ENCODE measurements at places on chromosomes 11 and 22.
A peak's percentile ranks its signal among the peaks of the same experiment; 100 is the strongest.

DNA sequence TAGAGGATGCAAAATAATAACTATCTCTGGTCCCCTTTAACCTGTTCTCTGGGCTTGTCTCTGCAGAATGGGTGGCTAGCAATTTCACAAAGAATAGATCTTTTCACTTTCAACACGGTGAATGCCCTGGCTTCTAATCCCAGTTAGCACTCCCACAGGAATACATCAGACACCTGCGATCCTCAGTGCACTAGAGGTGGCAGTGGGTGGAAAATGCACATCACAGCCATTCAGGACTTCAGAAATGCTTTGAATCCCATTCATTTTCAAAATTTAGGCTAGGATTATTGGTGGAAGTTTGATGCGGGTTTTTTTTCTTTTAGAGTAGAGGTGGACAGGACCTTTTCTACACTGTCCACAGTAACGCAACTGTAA, 55.1 kb downstream of the OPCML start:
- DNase-seq = no peak

GRCh38 chr11:74633406-74634393, 41.3 kb downstream of the POLD3 start:
- DNase-seq = no peak

DNA sequence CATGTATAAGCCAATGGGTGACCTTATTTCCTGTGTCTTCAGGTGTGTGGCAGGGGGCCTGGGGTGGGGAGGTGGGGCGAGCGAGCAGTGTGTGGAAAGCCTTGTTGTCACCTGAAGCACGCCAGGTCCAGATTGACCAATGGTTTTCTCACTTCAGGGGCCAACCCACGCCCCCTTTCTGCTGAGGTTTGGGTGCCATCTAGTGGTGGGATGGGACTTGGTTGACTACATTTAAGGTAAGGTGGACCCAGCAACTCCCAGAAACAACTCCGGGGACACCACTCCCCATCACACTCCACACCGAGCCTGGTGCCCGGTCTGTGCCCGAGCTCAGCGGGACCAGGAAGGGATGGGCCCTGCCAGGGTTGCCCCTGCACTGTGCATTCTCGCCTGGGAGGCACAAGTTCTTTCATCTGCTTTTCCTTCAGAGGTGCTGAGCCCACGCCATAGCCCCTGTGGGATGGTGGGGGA, 40.0 kb downstream of the TPCN2 start:
- DNase-seq = peak; percentile 51

DNA sequence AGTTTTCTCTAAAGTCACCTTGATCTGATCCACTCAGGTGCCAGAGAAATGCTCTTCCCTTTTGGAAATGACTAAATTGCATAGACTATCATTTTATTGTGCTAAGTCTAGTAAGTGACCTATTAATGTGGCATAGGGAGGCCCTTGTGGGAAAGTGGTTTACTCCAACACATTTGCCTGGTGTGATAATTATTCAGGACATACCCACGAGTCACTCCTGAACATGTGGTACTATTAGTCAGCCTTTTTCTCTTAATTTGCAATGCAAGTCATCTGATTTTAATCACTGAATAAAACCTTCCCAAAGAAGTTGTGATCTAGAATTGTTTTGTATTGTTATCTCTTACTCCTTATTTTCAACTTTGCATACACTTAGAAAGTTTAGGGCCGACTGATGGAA, 148.7 kb downstream of the OR4C45 start:
- DNase-seq = no peak

DNA sequence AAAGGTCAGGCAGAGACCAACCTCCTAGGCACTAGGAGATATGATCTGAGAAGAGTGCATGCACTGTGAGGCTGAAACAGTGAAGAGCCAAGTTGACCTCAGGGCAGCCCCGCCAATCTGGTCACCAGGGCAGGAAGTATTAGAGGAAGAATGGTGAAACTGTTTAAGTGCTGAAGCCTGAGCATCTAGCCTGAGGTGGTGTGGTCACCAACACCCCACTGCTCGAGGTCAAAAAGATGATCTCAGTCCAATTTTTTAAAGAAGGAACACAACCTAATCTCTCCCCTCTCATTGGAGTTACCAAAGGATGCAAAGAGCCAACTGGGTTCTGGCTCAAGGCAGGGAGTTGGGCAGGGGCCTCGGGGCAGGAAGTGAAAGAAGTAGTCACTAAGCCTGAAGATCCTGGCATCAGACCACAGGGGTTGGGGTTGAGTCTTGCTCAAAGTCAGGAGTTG, 4.0 kb downstream of the APBB1 start:
- DNase-seq = no peak

- peak; percentile 4 for DNase-seq
Measured at GRCh38 chr11:93330446-93330984, at the start of gene DEUP1. Gene DEUP1 (plus strand): TSS chr11:93330742. CDS start chr11:93332260, 1,518 bp downstream.

DNA sequence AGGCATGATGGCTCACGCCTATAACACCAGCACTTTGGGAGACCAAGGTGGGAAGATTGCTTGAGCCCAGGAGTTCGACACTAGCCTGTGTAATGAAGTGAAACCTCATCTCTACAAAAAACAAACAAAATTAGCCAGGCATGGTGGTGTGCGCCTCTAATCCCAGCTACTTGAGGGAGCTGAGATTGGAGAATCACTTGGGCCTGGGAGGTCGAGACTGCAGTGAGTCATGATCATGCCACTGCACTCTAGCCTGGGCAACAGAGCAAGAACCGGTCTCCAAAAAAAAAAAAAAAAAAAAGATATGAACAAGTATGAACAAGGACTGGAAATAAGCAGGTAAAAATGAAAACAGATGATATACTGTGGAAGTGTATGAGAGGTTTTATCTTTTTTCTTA, 54.1 kb upstream of the SOX6 start:
- DNase-seq = no peak

DNA sequence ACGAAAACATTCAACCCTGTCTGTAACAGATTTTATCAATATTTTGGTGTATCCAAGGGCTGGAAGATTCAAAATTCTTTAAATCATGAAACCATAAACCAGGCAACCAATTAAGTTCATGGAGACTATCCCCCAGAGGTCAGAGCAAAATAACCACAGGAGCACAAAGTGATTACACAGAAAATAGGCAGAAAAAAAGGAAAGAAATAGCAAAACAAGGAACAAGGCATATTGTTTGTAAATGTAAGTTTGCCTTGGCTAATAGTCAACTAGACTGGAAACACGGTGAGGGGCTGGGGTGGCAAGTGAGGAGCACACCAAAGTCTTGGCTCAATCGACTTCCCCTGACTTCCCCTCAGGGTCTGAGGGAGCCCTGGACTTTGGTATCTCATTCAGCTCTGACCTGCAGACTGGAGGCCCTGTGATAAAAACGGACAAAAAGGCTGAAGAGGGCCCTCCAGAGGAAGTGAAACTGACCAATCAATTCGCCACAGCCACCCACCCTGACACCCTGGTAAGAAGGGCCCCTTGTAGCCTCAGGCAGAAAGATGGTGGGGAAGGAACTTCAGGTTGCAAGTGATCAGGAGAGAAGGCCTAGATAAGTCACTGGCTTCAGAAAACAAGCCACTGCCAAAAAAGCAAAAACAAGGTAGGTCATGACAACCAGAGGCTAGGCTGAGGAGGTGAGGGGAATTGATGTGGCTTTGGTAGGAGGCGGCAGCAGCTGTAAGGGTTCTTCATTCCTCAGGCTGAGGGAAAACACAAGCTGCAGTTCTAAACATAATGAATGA, 1.8 kb downstream of the SIK3 start:
- DNase-seq = no peak

- peak; percentile 92 for DNase-seq
Measured at GRCh38 chr11:134253188-134253993, at the start of the genes ACAD8 and THYN1. Gene ACAD8 (plus strand): TSS chr11:134253568. CDS start chr11:134253601, 33 bp downstream. Gene THYN1 (minus strand): TSS chr11:134253352. CDS start chr11:134252882, 470 bp downstream.

DNA sequence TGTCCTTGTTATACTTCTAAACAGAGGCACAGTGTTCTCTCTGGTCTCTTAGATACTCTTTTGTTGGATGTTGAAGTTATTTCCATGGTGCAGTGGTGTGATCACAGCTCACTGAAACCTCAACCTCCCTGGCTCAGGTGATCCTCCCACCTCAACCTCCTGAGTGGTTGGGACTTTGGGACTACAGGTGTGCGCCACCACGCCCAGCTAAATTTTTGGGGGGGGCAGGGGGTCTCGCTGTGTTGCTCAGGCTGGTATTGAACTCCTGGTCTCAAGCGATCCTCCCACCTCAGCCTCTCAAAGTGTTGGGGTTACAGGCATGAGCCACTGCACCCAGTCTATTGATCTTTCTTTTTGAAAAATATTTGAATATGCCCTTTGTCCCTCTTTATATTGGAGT, 14.9 kb downstream of the ZNF74 start:
- DNase-seq = no peak

GRCh38 chr11:119520966-119521365, 98.0 kb upstream of the THY1 start:
- DNase-seq = no peak

Data from fibroblast of skin of left quadriceps (primary cell).